GF-D8 (cell line): ENCODE measurements at places on chromosomes 3 and 15.
A peak's percentile ranks its signal among the peaks of the same experiment; 100 is the strongest.

DNA sequence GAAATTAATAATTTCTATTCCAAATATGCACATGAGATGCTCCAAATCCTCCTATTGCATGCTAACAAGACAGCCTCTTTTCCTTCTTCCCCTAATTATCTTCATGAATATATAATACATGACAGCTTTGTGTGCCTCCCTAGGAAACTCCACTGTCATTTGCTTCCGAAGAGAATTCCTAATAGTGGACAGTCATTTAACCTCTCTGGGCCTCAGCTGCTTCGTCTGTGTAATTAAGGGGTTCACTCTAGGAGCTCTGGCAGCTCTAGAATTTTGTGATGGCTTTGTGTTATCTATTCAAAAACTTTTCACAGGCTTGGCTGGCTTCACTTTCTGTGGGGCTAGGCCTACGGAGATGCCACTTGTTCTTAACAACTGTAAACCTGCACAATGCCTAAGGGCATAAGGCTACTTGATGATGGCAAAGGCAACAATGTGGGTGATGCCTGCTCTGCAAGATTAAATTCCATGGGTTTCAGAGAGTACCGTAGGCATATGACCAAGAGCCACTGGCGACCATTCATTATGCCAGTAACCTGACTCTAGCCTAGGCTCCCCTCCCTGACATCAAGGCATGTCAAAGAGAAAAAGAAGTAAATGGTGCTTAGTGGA is 333.8 kb upstream of the UMPS start:
- no peak for DNase-seq

DNA sequence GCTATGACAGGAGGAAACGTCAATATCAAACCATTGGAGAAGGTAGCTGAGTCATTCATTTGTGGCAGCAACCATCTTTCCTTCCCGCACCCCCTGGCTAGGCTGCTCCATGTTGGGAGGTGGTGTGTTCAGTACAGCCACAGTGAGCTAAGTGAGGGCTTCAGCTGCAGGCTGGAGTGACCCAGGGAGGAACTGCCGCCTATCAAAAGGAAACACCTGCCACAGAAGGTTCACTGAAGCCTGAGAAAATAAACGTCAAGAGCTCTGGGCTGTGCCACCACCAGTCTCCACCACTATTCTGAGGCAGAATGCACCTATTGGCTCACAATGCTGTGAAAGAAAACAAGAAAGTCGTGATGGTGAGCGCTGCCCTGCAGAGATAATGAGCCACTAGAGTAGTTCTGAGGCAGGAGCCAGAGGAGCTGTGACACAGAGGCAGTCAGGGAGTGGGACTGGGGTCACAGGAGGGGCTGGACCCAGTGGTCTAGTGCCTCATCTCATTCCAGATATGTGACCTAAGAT is 34.8 kb upstream of the CD47 start:
- peak; percentile 97 for DNase-seq

GRCh38 chr3:130480736-130481135 is 36.2 kb upstream of the COL6A6 start:
- DNase-seq: peak; percentile 18

GRCh38 chr15:70378126-70379031 is 280.7 kb upstream of the TLE3 start:
- DNase-seq: no peak

- no peak for DNase-seq
Measured at GRCh38 chr15:92907229-92907628, 7.1 kb downstream of the CHD2 start.

- no peak for DNase-seq
Measured at GRCh38 chr3:179398574-179399231, 51.2 kb downstream of the MFN1 start.

GRCh38 chr3:148078658-148079057 is 619.0 kb upstream of the AGTR1 start:
- no peak for DNase-seq

- DNase-seq: no peak
Measured at GRCh38 chr15:43826029-43826507, 734 bp upstream of the WDR76 start.

- DNase-seq: no peak
Measured at GRCh38 chr15:21261396-21261964, 178.8 kb downstream of the POTEB3 start.

GRCh38 chr3:41199866-41200668 is 762 bp downstream of the CTNNB1 start:
- DNase-seq: no peak

DNA sequence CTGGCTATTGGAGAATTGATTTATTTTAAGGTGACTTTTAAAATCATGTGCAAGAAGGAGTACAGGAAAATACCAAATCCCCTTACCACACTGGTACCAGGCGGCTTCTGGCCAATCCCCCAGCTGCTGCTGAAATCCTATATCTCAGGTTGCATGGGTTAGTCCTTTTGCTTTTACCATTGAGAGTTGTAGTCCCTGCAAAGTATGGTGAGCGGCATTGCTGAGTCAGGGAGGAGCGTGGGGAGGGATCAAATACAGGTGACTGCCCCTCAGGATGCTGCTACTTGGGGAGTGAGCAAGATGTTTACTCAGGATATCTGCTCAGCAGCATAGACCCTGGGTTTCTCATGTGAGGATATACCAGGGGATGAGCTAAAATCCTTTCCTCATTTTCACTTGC is 131.9 kb upstream of the STAC start:
- DNase-seq: no peak
